C1 segment of cervical spinal cord (tissue), 14 donors: ENCODE measurements at places on chromosomes 13 and 19.

GRCh38 chr13:36413161-36413560 is 19.1 kb upstream of the CCNA1 start:
- DNase-seq, result no peak

DNA sequence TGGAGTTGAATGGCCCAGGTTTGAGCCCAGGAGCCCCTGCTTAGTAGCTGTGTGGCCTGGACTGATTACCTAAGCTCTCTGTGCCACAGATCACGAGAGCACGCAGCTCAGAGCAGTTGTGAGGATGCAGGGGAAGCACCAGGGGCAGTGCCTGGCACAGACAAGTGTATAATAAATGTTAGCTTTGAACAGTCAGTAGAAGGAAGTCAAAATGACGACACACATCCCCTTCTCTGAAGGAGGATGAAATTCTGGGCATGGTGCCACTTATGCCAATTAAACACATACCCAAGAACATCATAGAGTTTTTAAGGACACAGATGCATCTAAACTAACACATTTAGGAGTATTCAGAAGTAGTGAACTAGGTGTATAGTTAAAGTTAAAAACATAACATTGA is 24.9 kb upstream of the SIGLEC11 start:
- no peak for DNase-seq

GRCh38 chr19:48968179-48968661 is 3.1 kb downstream of the FTL start:
- DNase-seq, result no peak

DNA sequence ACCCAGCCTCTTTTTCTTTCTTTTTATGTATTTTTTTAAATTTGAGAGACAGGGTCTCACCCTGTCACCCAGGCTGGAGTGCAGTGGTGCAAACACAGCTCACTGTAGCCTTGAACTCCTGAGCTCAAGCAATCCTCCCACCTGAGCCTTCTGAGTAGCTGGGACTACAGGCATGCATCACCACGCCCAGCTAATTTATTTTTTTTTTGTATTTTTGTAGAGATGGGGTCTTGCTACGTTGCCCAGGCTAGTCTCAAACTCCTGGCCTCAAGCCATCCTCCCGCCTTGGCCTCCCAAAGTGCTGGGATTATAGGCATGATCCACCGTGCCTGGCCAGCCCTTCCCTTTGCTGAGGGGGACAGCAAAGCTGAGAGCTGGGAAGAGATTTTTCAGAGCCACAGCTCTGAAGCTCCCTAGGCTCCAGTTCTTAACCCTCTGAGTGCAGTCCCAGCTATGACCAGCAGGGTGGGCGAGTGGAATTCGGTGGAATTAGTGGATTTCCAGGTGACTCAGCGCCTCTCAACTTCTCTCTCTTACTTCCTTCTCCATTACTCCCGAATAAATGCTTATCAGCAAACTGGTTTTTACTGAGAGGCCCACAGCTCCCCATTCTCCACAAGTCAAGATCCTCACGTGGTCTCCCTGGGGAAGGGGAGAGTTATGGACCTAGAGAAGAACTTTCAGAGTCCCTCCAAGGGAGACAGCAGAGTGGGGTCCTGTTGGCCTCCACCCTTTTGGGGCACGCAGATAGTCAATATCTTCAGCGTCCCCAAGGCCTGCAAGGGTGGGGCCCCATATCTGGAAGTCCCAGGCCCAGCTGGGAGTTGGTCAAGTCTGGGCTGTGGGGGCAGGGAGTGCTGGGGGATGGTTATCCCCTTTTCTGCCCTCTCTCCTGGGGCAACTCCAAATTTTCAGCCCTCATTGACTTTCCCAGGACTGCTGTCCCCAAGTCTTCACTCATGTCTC is 1.2 kb downstream of the BLVRB start:
- DNase-seq, result peak; percentile 44
